ENCODE measurements at places on chromosomes 16 and 17.

DNA sequence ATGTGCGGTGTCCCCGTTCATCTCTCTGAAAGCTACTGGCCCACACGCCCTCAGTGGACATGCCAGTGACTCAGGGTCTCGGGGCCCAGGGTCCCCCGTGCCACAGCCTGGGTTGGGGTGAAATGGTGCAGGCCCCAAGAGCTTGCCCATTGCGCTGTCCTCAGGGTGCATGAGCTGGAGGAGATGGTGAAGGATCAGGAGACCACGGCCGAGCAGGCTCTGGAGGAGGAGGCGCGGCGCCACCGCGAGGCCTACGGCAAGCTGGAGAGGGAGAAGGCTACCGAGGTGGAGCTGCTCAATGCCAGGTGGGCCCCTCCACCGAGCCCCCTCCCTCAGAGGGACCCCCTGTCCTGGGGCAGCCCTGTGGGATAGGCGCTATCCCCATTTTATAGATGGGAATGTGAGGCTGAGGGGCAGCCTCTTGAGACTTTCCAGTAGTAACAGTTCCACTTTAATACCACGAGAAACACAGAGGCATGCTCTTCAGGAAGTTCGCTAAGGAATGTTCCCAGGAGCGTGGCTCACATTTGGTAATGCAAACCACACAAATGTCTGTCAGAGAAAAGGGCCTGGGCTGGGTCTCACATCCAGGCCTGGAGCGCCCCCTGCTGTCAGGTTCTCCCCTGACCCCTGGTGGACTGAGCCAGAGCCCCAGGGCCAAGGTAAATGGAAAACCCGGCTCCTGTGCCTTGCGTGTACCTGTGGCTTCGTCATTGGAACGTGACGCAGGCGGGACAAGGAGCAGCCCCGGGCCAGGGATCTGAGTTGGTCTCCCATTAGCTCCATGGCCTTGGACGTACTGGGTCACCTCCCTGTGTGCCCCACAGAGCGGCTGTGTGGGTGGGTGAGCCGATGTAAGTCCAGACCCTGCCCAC, 133.7 kb downstream of the RAB11FIP4 start:
- peak; percentile 68 for DNase-seq

DNA sequence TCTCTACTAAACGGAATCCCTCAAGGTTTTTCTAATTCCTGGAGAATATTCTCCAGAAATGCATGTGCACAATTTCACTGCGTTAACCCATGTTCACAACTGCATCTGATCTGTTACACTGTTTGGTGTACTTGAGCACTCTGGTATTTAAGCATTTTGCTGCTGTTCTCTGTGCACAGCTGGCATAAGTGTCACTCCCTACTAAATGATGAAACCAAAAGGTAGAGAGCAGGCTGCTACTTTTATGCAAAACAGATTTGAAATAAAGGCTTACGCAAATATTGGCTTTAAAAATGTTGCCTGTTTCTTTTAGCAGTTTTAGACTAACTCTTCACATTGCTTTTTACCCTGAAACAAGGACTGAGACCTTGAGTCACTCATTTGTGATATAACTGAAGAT, 41.7 kb downstream of the ESRP2 start:
- no peak for DNase-seq

GRCh38 chr16:82340531-82340930, 170.5 kb upstream of the MPHOSPH6 start:
- DNase-seq = peak; percentile 16

DNA sequence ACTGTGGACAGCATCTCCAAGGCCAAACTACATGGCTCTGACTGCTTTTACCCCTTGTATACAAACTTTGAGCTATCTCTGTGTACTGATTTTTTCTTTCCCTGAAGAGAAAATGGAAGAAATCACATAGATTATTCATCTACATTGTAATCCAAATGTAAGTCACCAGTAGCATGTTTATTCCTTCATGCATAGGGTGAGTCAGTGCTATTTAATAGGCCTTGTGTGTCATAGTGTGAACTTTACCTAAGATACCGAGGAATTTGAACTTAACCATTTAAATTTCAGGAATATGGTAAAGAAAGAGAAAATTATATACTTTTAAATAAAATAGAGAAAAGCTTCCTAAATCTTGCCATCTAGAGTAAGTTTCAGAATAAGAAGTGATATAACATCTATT, 16.5 kb downstream of the PHKB start:
- DNase-seq = no peak

DNA sequence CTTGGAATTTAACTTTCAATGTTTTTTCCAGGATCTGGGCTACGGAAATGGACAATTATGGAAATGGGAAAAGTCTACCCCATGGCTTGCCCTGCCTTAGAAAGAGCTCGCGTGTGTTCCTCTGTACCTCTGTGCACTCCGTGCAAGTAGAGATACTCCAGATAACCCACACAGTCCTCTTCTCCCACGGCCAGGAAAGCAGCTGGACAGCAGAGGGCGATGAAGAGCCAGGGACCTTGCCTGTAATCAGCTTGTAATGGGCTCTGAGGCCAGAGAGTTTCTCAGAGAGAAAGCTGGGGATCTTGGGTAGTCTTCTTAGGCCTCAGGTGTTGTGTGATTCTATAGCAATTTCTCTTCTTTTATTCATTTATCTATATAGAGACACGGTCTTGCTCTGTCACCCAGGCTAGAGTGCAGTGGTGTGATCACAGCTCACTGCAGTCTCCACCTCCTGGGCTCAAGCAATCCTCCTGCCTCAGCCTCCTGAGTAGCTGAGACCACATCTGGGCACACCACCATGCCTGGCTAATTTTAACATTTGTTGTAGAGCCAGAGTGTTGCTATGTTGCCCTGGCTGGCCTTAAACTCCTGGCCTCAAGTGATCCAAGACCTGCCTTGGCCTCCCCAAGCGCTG, 2.4 kb upstream of the SOCS7 start:
- DNase-seq = peak; percentile 66
